Stomach (tissue), 19 donors: ENCODE measurements at places on chromosomes 2 and 18. TPM values are rescaled to one million over a fixed set of nuclear protein-coding genes. Genes with fewer than 3 reads are reported as not detected.

DNA sequence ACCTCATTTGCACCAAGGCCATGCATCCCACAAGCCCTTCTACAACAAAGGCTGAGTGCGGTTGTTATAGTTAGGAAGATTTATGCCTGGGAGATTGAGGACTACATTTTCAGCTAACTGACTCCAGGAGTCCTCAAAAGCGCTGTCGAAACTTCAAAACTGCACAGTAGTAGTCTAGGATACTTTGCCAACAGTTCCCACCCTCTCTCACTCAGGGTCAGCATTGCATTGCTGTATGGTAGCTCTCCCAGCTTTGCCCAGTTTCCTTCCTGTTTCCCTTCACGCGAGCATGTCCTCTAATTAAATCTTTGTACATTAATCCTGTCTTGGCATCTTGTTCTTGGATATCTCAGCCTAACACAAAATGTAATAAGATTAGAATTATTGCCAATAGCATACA is 420.6 kb upstream of the UBE2E3 start:
- no peak for DNase-seq

DNA sequence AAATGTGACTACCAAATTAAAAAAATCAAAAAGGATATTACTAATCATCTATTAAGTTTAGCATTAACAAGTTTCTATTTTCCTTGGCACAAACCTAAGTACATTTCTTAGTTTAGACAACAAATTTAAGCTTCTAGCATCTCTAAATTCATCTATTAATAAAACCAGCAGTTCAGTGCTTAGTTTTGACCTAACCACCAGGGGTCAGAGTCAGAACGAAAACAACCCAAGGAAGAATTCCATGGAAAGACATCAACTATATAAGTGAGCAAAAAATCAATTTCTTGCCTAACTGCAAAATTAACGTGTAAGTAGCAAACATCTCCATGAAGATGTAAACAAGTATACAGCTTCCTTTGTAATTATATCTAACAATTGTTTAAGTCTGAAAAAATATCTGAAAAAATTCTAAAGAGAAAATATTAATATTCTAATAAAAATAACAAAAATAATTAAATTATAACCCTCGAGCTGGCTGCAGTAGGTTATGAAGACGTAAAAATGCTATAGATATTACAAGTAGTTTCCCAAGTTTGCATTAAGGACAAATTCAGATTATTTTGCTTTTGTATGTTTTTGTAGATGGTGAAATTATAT is 83.7 kb downstream of the CERKL start:
- DNase-seq: peak; percentile 63

DNA sequence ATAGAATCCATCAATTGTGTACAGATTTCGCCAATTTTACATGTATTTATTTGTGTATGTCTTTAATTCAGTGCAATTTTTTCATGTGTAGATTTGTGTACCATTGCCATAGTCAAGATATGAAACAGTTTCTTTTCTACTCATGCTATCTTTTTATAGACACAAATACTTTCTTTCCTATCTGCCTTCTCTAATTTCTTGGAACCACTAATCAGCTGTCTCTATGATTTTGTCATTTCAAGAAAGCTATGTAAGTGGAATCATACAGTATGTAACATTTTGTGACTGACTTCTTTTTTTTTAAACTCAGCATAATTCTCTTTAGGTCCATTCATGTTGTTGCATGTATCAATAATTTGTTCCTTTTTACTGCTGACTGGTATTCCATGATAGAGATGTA is 33.3 kb downstream of the KIAA1328 start:
- no peak for DNase-seq

GRCh38 chr2:30796699-30797098 is 10.5 kb downstream of the CAPN13 start:
- peak; percentile 81 for DNase-seq

DNA sequence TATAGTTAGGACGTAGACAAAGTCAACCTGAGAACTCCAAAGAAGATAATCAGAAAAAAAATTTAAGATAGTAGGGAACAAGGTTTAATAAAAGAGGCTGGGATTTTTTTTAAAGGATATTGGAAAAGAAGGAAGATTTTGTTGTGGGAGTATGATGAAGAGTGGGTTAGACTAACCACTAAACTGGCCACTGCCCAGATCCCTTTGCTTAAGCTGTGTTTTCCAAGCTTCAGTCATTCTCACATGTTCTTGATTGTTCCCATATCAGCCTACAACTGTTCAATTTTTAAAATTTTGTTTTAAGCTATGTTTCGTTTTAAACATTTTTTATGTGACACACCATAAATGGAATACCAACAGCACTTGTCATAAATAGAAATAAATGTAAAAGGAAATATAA is 284.5 kb upstream of the MMADHC start:
- no peak for DNase-seq

DNA sequence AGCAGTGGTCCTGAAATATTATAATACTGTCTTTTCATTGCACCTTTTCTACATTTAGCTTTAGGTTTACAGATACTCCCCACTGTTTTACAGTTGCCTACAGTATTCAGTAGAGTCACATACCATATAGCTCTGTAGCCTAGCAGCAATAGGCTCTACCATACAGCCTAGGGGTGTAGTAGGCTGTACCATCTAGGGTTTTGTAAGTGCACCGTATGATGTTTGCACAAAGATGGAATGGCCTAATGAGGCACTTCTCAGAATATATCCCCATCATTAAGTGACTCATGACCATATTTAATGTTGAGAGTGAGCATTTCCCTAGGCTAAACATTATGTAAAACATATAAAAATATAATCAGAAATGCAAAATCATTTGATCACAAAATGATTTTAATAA is 511.3 kb upstream of the RAB12 start:
- DNase-seq: no peak

DNA sequence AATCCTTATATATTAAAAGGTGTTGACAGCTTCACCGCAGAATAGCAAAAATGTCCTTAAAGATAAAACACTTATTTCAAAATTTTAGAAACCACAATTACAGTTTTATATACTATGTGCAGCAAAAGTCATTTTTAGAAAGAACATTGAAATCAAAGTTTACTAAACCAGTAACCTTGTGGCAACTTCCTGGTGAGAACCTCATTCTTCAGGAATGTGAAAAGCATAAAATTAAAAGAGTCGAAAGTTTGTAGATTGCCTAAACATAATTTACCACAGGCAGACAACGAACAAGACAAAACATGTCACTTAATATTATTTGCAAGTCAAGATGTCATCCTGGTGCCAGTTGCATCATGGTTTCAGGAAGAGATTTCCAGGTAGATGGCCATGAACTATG is 108.3 kb upstream of the NRP2 start:
- no peak for DNase-seq

DNA sequence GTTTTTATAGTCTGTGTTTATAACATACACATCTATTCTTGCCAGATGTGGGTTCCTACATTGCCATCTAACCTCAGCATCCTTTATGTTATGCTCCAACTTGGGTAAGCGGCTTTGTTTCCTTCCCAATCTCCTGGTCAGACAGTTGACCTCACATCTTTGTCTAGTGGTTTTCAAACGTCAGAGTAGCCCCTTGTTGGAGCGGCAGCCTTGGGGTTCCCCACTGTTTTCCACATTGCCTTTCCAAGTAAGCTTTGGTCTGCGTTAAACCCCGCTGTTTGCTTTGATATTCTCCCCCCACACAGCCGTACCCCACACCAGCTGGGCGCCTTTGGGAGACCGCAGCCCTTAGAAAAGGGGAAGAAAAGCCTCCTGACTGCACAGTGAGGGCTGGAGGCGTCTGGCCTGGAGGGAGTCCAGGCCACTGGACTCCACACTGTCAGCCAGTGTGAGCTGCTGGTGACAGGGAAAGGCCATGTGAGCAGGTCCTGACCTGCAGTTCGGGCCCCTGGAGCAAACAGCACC is 83.3 kb downstream of the MALT1 start:
- DNase-seq: no peak

DNA sequence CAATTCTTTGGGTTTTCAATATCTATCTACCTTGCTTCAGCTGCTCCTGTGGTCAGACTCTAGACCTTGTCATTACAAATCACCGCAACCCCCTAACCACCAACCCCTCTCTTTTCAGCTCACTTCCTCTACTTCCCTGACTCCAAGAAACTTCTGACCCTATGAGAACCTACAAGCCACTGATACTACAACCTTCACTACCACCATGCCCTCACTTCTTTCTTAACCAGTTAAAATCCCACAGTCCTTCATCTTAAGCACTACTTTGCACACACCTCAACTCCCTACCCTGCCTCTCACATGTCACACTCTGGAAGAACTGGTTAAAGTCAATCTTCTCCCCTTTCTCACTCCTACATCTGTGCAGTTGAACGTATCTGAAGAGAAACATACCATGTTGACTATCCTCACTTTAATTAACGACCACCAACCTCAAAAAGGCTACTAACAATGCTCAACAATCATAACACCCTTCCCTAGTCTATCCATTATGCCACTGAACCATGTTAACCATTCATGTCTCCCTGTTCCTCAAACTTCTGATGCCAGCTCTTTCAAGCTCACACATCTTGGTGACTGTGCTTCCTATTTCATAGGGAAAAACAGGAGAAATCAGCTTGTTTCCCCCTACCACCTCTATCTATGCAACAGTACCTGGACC is 12.6 kb downstream of the EIF2AK3 start:
- no peak for DNase-seq

Gene ECEL1
- not detected for total RNA-seq

Gene CTNNA2
- total RNA-seq: 5.7 TPM

Gene KCNG3
- 55.3 TPM for total RNA-seq

Gene SLC40A1
- total RNA-seq: 104 TPM

Gene RNF125
- 9.9 TPM for total RNA-seq
